ENCODE measurements at places on chromosomes 2 and 18.

DNA sequence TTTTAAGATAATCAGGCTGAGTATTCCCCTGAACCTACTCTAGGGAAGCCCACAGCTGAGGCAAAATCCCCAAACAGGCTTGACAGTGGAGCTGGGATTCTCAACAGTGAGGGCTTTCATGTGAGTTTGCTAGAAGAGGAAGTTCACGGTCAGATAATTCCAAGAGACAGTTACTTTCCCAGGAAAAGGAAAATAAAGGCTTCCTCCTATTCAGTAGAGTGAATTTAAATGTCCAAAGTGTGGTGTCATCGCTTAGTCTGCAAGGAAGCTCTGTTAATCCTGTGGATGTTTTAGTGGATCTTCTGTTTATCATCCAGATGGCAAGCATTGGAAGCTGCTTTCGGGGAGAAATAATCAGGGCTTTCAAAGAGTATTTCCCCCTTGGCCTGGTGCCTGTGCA, 119.8 kb downstream of the RPIA start:
- no peak for DNase-seq

DNA sequence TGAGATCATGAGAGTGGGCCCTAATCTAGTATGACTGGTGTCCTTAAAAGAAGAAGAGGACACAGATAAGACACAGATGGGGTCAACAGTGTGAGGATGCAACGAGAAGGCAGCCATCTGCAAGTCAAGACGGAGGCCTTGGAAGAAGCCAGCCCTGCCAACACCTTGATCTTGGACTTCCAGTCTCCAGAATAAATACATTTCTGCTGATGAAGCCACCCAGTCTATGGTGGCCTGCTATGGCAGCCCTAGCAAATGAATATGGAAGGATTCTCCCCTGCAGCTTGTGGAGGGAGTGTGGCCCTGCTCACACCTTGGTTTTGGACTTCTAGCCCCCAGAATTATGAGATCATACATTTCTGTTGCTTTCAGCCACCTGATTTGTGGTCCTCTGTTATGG, 12.3 kb downstream of the CTIF start:
- DNase-seq: no peak

GRCh38 chr2:127531221-127531648, 4.2 kb upstream of the MYO7B start:
- DNase-seq: no peak

- no peak for DNase-seq
Measured at GRCh38 chr2:238657132-238658053, 190.5 kb upstream of the TWIST2 start.

DNA sequence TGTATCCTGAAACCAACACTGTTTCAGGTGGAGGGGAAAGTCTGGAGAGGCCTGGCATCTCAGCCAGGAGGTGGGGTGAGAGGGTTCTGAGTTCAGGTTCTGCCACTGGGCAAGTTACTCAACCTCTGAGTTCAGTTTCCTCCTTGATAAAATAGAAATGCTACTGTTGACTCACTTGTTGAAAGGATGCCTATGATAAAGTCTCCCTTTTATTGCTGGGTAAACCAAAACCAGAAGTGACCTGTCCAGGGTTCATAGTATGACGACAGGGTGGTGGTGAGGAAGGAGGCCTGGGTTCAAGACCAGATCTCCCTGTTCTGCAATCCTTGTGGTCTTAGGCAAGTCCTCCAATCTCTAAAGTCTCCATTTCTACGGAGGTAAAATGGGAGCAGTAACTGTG, 232.7 kb downstream of the PRKCE start:
- no peak for DNase-seq

DNA sequence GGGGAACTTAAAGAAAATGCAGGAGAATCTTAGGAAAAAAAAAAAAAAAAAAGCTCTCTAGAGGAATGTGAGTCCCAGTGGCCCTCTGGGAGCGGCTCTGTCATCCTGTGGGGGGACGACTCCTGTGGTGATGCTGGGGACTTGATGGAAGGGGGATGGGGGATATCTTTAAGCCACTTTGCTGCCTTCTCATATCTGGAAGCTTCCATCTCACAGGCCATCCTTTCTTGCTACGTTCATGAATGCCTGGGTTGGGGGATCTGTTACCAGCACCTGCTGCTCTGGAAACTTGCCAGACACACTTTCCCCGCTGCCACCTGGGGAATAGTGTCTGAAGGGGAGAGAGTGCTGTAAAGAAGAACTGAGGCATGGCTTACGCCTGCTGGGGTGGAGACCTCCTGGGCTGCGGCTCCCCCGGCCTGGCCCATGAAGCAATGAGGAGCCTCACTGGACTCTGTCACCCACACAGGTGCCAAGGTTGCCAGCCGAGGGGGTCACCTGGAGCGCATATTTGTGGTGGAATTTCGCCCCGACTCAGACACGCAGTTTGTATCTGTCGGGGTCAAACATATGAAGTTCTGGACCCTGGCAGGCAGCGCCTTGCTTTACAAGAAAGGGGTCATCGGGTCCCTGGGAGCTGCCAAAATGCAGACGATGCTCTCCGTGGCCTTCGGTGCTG, 92.8 kb downstream of the RTN4 start:
- DNase-seq: no peak

DNA sequence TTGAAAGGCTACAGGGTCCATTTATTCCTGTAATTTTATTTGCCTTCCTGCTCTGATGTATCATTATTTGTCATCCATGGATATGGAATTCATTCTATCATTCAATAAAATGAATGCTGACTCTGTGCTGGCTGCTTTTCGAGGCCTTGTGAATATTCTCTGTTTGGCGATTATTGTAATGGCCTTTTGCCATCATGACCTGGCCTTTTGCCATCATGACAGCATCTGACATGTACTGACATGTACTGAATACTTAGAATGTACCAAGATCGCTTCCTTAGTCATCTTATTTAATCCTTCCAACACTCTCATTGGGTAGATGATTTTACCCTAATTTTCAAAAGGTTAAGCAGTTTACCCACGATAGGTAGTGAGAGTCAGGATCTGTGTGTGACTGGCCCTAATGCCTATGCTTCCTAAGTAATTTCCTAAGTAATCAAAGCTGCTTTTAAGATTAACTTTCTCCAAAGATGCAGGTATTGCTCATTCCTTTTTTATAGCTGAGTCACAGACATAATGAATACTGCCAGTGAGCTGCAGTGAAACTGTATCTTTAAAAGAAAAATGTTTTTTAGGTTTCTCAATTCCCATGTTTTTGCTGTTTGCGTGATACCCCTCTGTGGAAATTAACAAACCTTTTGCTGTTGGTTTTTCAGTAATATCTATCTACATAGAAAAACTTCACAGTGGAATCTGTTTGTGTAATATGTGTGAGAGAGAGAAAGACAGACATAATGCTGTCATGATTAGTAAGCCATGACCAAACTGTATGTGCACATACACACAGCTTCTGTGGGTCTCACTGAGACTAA, 127.8 kb downstream of the CERS6 start:
- DNase-seq: no peak

GRCh38 chr2:240591784-240592183, 5.2 kb downstream of the CAPN10 start:
- no peak for DNase-seq

GRCh38 chr2:239706367-239706766, 305.5 kb upstream of the HDAC4 start:
- no peak for DNase-seq

- no peak for DNase-seq
Measured at GRCh38 chr18:80010551-80010906, 22.2 kb upstream of the TXNL4A start.

- DNase-seq: no peak
Measured at GRCh38 chr2:101817481-101817880, 120.0 kb downstream of the MAP4K4 start.

DNA sequence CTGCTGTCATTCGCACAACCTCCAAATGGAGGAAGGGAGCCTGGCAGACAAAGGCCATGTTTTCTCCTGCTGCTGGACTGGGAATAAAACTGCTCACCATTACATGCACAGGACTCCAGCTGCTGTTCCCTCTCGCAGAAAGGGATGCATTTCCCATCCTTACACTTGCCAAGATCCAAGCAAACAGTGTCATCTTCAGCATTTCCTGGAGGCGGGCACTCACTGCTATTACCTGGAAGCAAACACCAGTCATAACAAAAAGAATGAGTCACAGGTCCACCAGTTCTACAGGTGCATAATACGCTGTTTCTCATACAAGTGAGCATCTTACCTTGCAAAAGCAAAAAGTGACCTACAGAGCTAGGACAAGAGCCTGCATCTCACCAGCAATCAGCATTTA, 22.7 kb downstream of the IAH1 start:
- DNase-seq: no peak

DNA sequence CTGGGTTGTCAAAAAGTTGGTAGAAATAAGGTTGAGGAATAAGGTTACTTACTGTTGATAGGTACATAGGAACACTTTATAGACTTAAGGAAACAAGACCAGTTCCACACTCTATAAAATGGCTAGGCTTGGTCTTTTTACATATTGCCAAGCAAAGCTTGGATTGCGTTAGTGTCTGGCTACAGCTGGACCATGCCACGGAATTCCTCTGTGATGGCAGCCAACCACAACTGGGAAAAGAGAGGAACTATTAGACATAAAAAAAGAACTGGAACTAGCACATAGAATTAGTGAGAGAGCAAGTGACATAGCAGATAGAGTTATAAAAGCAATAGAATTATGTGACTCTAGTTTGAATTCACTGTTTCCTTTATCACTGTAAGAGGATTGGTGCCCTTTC, 17.7 kb upstream of the DPP10 start:
- no peak for DNase-seq

DNA sequence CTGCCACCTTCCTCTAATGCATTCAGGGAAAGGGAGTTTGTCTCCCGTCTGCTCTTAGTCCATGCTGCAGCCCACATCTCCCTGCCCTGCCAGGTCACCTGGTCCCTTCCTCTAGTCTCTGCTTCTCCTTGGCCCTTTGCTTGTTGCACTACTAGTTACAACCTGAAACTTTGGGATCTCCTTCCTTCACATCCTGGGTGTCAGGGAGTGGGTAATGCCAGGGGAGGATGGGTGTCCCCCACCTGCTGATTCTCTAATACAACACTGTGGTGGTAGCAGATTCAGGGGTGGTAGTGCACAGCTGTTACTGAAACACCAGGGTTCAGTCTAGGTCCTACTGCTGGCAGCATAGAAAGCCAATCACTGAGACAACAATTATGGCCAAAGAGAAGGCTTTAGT, 31.2 kb upstream of the COX7A2L start:
- no peak for DNase-seq

DNA sequence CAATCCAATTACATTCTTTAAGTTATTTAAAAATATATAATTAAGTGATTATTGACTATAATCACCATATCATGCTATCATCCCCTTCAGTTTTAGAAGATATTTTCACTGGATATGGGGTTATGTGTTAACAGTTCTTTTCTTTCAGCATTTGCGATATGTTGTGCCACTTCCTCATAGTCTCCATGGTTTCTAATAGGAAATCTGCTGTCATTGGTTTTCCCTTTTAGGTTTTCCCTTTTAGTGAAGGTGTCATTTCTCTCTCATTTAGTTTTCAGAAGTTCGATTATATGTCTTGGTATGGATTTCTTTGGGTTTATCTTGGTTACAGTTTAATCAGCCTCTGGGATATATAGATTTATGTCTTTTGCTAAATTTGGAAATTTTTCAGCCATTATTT, 34.8 kb upstream of the EPG5 start:
- no peak for DNase-seq

GRCh38 chr2:101692041-101692440, 5.5 kb upstream of the MAP4K4 start:
- DNase-seq: no peak

Data from glomerular endothelial cell (primary cell).